ENCODE measurements at places on chromosomes 3 and 15.

GRCh38 chr3:151047636-151048035 is 37.8 kb upstream of the MED12L start:
- DNase-seq: no peak

GRCh38 chr15:62566248-62566647 is 401.2 kb upstream of the C2CD4B start:
- no peak for DNase-seq

- no peak for DNase-seq
These were observed 23.6 kb downstream of the PFKFB4 start for GRCh38 chr3:48532977-48533337.

DNA sequence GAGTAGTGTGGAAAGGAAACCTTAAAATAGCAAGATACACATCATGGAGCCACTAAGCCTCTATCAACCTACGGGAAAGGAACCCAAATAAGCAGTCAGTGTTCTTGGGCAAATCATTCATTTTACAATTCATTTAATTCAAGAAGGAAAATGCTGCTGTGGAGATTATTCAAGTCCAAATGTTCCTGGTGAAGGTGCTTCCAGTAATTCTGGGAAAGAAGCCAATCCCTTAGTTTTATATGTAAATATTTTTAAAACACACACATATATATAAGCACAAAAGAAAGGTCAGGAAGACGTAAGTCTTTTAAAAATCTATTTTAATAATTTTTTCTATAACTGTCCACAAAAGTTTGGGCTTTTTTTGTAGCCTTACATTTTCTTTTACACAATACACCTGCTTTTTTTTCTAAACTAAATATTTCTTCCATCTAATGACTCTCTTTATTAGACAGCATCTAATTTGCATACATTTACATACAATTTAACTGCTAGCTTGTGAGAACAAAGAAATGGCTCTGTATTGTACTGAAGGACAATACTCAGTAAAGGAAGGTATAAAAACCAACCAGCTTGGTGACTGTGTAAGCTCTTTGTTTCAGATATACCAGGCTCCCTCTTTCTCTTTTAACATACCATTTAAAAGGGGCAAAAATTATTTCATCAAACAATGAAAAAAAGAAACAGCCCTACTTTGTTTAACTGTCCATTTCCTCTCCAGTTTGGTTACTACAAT is 269.5 kb downstream of the ZBTB20 start:
- no peak for DNase-seq

DNA sequence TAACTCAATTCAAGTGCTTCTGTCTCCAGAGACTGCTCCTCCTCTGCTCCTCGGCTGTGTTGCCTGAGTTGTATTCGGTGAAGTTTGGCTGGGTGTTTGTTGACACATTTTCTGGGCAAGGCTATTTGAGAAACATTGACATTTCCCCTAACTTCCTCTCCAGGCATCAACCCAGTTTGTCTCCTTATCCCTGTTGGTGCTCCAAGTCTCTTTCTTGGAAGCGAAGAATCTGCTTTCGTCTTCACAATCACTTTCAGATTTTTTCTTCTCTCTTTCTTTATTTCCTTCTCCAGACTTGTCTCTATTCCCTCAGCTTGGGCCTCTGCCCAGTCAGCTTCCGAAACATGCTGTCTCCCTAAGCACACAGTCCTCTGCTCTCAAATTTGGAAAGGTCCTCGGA is 84.7 kb downstream of the ETV5 start:
- DNase-seq: no peak

DNA sequence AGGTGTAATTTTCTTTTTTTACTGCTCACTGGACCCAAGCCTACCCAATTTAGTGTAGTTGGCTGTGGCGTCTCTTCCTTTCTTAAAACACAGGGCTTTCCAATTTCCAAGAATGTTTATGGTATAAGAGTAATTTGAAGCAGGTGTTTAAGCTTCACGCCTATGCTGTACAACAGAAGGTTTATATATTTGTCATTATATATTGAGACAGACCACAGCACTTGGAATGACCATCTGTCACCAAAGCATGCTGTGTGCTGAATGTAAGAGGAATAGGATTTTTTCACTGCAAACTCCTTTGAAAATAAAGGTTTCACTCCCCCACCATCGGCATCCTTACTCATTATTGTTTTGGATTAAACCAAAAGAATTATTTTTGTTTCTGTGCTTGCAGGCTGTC is 325.7 kb downstream of the OTOL1 start:
- DNase-seq: peak; percentile 39

GRCh38 chr15:25333049-25333448 is 105.8 kb downstream of the UBE3A start:
- DNase-seq: no peak

GRCh38 chr15:82040390-82040789 is 5.4 kb downstream of the MEX3B start:
- DNase-seq: no peak

DNA sequence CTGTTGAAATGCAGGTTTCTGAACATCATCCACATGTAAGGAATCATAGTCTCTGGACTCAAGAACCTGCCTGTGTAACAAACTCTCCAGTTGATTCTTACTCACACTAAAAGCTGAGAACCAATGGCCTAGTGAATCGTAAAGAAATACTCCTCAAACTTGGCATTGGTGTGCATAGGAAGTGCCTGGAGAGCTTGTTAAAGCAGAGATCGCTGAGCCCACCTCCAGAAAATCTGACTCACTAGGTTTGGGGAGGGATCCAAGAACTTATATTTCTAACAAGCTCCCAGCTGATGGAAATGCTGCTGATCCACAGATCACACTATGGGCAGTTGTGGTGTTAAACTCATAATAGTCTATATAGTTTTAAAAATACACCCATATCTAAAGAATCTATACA is 55.8 kb upstream of the LMCD1 start:
- DNase-seq: no peak

All from DMS 273 treated with DMSO at 0.1 percent for 48 hours (cell line).